ENCODE measurements at places on chromosomes 5 and 9. TPM values are rescaled to one million over a fixed set of nuclear protein-coding genes. Genes with fewer than 3 reads are reported as not detected.

- H3K4me1 ChIP-seq = no peaks in the 10 kb centered on the region
- no peaks in the 10 kb centered on the region for H3K36me3 ChIP-seq
- no peak for DNase-seq
- H3K27me3 ChIP-seq = no peaks in the 10 kb centered on the region
- no peak overlapping the region for H3K27ac ChIP-seq
Measured at GRCh38 chr9:12908895-12909294, 134.1 kb downstream of the LURAP1L start.

NHP2 gene
- total RNA-seq = 188 TPM

KIF2A gene
- total RNA-seq = 60.5 TPM

BTNL3 gene
- total RNA-seq = 31.3 TPM

AGXT2 gene
- total RNA-seq = 8.0 TPM

CLIC3 gene
- 9.9 TPM for total RNA-seq

DNA sequence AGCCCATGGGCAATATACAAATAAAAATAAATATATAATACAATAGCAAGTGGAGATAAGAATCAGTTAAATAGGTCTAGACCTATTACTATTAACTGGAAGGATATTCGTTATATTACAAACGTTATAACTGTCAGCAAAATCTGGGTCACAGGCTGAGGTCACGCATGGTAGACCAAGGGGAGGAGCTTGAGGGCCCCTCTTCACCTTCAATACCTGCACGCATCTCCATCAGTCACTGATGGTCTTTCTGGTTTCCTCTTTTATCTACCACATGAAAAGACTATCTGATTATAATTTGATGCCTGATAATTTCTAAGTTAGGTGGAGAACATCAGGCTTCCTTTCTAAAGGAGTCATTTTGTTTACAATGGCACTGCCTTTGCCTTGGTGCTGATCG is 43.2 kb downstream of the MAT2B start:
- H3K4me1 ChIP-seq = no peaks in the 10 kb centered on the region
- no peak overlapping the region for H3K4me3 ChIP-seq
- no peak overlapping the region for H3K27ac ChIP-seq
- H3K27me3 ChIP-seq = no peaks in the 10 kb centered on the region

DNA sequence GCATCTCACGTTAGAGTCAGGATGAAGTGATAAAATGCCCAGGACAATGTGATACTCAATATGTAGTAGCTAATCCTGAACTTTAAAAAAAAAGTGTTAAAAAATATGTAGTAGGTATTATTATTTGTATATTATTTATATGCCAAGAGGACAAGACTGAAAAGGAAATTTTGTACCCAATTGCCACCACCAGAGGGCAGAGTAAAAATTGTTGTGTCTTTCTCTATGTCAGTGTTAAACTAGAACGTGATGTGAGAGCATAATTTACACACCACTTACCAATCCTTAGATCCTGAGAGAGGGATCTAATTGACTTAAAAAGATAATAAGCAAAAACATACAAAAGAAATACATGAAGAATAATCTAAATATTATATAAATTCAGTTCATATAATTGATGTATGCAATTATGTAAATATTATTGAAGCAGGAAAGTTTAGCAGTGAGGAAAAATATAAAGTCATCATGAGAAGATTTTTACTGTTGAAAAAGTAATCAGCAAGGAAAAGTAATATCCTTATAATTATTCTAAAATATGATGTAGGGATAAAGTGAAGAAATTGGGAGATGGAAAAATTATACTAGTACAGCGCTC is 288.9 kb downstream of the RAB3C start:
- no peak overlapping the region for H3K4me3 ChIP-seq
- peaks cover 2% of the 10 kb centered on the region for H3K27me3 ChIP-seq
- H3K36me3 ChIP-seq = no peaks in the 10 kb centered on the region
- no peaks in the 10 kb centered on the region for H3K4me1 ChIP-seq

DNA sequence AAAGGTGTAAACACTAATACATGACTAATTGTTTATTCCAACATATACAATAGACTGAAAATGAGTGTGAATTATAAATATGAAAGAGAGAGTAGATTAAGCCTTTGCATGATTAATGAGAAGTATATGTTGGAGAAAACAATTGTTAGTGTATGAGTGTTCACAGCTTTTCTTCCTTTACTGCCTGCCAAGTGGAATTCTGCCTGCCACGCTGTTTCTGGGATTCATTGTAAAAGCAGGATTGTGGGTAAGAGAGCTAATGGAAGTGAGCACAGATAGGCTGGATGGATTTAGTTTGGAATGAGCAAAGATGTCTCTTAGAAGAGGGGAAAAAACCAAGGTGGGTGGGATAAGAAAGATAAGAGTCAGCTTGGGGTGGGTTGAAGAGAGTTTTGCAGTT is 129.6 kb upstream of the NMUR2 start:
- DNase-seq = no peak
- peaks cover 3% of the 10 kb centered on the region for H3K27me3 ChIP-seq
- H3K27ac ChIP-seq = no peak overlapping the region
- no peak overlapping the region for H3K4me3 ChIP-seq
- H3K4me1 ChIP-seq = no peaks in the 10 kb centered on the region

SH3RF2 gene
- total RNA-seq = 35.1 TPM

GRCh38 chr5:138803285-138803684 is 50.1 kb downstream of the CTNNA1 start:
- H3K27me3 ChIP-seq = no peaks in the 10 kb centered on the region
- H3K36me3 ChIP-seq = no peaks in the 10 kb centered on the region
- no peak overlapping the region for H3K27ac ChIP-seq
- no peak overlapping the region for H3K4me3 ChIP-seq
- no peaks in the 10 kb centered on the region for H3K4me1 ChIP-seq
- DNase-seq = no peak

Data from hepatocyte (in vitro differentiated cells).